Thyroid gland (tissue), 4 donors: ENCODE measurements at places on chromosomes 5 and 9. TPM values are rescaled to one million over a fixed set of nuclear protein-coding genes. Genes with fewer than 3 reads are reported as not detected.

DNA sequence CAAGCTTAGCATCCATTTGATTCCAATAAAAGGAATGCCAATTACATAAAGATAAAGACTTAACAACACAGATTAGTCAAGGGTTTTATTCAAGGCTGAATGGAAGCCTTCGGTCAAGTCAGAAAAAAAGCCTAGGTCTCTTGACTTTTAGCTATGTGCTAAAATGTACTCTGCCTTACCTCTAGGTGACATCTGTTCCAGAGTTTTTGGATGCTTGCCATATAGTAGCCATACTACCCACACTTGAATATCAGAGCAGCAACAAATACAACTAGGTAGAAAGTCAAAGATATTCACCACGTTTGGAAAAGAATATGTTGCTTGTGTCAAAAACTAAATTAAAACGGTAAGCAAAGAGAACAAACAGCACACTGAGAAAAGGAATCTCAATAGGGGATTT lies 484.7 kb downstream of the ELAVL2 start:
- no peak for DNase-seq

DNA sequence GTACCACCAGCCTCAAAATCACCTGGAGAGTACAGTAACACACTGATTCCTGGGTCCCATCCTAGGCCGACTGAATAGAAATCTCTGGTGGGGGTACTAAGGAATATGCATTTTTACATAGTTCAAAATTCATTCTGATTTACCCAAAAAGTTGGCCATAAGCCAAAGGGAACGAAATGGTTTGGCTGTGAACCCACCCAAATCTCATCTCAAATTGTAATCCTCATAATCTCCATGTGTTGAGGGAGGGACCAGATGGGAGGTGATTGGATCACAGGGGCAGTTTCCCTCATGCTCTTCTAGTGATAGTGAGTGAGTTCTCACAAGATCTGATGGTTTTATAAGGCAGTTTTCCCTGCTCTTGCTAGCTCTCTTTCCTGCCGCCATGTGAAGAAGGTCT lies 31.1 kb downstream of the MEGF9 start:
- no peak for DNase-seq

- DNase-seq, result no peak
These were observed 223.2 kb downstream of the TLR4 start for GRCh38 chr9:117927354-117927753.

DNA sequence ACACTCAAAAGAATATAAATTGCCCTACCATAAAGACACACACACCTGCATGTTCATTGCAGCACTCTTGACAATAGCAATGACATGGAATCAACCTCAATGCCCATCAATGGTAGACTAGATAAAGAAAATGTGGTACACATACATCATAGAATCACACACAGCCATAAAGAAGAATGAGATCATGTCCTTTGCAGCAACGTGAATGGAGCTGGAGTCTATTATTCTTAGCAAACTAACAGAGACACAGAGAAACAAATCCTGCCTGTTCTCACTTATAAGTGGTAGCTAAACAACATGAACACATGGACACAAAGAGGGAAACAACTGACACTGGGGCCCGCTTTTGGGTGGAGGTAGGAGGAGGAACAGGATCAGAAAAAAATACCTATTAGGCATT lies 2062.2 kb upstream of the CDH6 start:
- DNase-seq, result no peak

GRCh38 chr9:84874596-84874995 lies 205.1 kb downstream of the NTRK2 start:
- no peak for DNase-seq

GRCh38 chr5:174567506-174568141 lies 156.8 kb upstream of the MSX2 start:
- no peak for DNase-seq

GRCh38 chr5:36820900-36821299 lies 55.7 kb upstream of the NIPBL start:
- peak; percentile 55 for DNase-seq

DNA sequence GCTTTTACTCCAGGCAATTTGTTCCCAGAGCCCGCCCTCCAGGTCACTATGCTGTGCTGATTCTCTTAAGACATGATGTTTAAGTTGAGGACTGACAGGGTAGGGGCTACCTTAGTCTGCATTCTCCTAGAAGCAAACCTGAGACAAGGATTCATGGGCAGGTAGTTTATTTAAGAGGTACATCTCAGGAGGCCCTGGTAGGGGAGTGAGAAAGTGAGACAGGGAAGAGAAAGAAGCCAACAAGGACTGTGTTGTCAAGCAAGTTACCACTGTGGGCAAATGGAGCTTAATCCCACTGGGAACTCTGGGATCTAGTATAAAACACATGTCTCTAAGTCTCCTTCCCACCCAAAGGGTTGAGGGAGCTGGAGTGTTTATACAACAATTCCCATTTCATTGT lies 43.6 kb upstream of the FSTL4 start:
- DNase-seq, result no peak

DNA sequence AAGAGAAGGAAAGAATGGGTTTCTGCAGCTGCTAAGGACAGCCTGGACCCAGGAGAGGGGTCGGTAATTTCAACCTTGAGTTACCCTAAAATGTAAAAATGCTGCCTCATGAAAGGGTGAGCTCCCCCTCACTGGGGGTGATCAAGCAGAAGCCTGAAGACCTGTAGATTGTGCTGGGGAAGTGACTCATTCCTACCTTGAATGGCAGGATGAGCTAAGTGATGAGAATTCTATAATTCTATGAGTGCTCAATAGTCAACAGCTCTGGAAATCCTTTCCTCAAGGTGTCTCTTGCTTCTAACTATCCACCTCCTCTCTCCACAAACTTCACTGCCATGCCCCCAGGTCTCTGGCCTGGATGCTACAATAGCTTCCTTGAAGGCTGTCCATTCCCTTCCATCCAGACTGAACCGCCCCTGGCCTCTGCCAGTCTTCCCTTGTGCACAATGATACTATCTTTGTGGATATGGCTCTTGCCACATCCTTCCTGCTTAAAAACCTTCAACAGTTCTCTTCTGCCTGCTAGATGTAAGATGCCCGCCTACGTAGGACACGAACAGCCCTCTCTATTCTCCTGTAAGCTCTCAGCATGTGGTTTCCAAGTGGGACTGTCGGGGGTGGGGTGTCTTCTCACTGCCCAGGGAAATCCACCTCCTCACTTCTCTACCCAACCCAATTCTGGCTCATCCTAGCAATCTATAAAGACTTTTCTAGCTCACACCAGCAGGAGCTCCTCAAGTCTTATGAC lies 50.6 kb downstream of the PTPN3 start:
- no peak for DNase-seq

- DNase-seq, result no peak
These were observed 179.6 kb downstream of the LURAP1L start for GRCh38 chr9:12954441-12954840.

DNA sequence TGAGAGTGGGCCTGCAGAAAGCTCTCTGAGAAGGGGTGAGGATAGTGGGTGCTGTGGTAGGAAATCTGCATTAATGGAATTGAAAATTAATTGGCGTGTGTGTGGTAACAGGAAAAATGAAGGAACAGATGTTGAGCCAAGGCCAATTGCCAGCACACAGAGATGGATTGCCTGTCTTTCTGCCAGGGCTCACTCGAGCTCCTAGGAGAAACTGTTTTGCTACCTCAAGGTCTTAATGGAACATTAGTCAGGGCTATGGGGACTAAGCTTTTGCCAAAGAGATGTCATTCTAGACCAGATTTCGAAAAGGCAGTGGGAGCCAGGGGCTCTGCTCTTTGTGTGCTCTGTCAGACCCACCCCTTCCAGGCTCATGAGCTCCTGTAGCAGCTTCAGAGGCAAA lies 124.0 kb upstream of the EFNA5 start:
- DNase-seq, result no peak

DNA sequence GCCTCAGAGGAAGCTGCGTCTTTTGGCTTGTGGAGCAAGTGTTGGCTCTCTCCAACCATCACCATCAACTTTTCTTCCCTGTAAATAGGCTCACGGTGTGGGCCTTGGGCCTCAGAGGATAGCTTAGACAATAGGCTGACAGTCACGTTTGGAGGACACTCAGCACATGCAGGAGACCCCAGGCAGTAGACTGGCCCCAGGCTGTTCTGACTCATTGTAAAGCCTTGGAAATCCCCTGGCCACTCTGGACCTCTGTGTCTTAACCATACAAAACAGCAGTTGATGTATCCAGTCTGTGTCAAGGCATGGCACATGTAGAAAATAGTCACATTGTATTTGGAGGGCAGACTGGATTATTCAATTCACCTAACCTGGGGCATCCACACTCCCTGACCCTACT lies 18.6 kb downstream of the CD74 start:
- no peak for DNase-seq

DNA sequence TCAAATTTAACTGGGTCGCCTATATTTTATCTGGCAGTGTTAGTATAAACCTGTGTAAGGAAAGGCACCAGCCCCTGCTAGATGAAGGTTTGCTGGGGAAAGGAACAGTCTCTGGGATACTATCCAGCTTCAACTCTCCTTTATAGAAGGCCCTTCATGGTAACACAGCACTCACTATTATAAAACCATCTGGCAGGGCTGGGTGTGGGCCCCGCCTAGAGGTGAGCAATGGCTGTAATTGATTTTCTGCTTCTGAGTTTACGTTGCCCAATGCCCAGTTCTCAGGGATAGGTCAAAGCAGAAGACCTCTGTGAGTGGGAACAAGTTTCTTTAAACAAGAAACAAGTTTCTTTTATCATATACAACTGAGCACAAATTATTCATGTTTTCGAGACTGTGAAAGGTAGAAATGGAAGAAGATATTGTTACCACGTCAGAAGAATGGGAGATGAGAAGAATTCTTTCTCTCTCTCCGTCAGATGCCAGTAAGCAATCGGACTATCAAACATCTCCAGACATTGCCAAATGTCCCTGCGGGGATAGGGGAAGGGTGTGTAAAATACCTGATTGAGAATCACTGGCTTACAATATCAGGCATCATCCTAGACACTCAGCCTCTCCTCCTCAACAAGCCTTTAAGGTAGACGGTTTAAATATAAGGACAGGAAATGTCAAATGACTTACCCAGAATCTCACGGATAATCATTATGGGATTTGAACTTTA lies 205.9 kb downstream of the PDZD2 start:
- DNase-seq, result no peak

DNA sequence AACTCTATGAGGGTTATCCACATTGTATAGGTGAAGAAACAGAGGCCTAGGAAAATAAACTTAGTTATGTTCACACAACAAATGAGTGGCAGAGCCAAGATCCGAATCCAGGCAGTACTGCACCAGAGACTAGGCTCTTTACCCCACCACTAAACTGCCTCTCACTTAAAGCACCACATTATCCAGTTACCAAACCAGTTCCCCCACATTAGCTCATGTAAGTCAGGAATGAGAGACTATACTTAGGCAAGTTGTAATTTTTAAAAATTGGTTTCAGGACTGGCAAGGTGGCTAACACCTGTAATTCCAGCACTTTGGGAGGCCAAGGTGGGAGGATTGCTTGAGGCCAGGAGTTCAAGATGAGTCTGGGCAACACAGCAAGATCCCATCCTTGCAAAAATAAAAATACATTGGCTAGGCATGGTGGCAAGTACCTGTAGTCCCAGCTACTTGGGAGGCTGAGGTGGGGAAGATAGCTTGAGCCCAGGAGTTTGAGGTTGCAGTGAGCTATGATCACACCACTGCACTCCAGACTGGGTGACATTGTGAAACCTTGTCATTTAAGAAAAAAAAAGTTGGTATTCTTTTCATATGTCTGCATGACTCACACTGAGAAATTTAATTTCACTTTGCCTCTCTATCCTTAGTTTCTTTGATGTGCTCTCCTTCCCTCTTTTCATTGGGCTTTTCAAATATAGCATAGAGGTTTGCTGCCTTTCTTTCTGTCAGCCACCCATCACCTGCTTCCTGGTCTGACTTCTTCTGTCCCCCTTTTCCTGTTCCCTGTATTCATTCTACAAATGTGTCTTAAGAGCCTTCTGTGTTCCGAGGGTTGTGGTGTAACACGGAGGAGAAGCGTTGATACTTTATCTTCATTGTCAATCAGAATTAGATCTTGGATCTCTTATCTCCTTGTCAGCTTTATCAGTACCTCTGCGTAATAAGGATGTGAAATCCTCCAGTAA lies 64.7 kb downstream of the ERMP1 start:
- no peak for DNase-seq

GRCh38 chr5:109700516-109701153 lies 10.9 kb downstream of the MAN2A1 start:
- no peak for DNase-seq

Gene CCL27
- total RNA-seq, result not detected

Gene RHOBTB3
- total RNA-seq, result 85.7 TPM
